Smooth muscle cell of trachea (primary cell): ENCODE measurements at places on chromosomes 3 and 15. TPM values are rescaled to one million over a fixed set of nuclear protein-coding genes. Genes with fewer than 3 reads are reported as not detected.

The FXR1 gene
- 204 and 238 TPM in 2 replicates for total RNA-seq

The CP gene
- 0.33 TPM in 1 of 2 replicates, not detected in the other for total RNA-seq

The NR2C2 gene
- 22.3 and 28.8 TPM in 2 replicates for total RNA-seq

The ZNF106 gene
- total RNA-seq, result 100 and 189 TPM in 2 replicates

The ADIPOQ gene
- total RNA-seq, result under 0.01 and 0.15 TPM in 2 replicates

The ADPRH gene
- total RNA-seq, result 3.6 and 4.3 TPM in 2 replicates

The IL17RB gene
- under 0.01 and 0.17 TPM in 2 replicates for total RNA-seq

The HDGFL3 gene
- total RNA-seq, result 24.5 and 70.1 TPM in 2 replicates

The ARGFX gene
- total RNA-seq, result not detected in 2 replicates

The CAMK1 gene
- total RNA-seq, result 55.6 and 65.2 TPM in 2 replicates

The PLAAT1 gene
- not detected in 2 replicates for total RNA-seq

The FBXW12 gene
- 0.15 TPM in 1 of 2 replicates, not detected in the other for total RNA-seq

The CD96 gene
- total RNA-seq, result not detected in 2 replicates

The INKA1 gene
- 9.3 and 10.5 TPM in 2 replicates for total RNA-seq

The CIB2 gene
- 1.3 and 2.3 TPM in 2 replicates for total RNA-seq

The RAD51 gene
- total RNA-seq, result 1.3 and 4.1 TPM in 2 replicates

The ERC2 gene
- total RNA-seq, result under 0.01 and 0.44 TPM in 2 replicates

The CACNA1D gene
- total RNA-seq, result 0.33 and 0.87 TPM in 2 replicates

The SEMA3F gene
- total RNA-seq, result 7.4 and 7.6 TPM in 2 replicates
